NCI-H1092 (cell line): ENCODE measurements at places on chromosomes 3 and 15.

- DNase-seq: no peak
These were observed 324.0 kb downstream of the ZBTB20 start for GRCh38 chr3:114823061-114823460.

DNA sequence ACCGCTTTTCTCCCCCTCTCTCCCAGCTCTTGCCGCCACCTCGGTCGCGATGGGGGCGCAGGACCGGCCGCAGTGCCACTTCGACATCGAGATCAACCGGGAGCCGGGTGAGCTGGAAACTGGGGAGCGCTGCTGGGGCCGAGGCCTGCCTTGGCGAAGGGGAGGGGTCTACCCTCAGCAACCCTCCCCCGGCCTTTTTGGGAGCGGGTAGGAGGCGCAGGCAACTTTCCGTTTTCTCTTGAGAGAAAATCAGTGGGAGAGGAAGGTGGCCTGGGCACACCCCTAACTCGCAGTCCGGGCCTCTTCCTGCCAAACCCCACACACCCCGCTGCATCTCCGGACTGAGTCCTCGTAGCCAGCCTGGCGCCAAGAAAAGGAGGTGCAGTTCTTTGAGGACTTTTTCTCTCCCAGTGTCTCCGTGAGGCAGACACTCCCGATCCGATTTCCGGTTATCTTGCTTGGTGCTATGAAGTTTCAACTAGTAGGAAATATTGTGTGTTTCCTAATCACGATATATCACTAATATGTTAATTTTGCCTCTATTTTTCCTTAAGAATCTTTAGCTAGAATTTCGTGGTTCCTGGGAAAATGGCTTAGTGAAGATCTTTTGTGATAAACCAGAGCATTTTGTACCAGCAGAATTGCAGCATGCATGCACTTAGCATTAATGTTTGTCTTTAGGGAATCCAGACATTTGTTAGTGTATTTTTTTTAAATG lies 631 bp downstream of the NKTR start:
- DNase-seq: no peak

- no peak for DNase-seq
These were observed 19.2 kb upstream of the IGF2BP2 start for GRCh38 chr3:185844051-185844450.

GRCh38 chr3:38834110-38834509 lies 18.1 kb upstream of the SCN10A start:
- no peak for DNase-seq
